T47D (cell line): ENCODE measurements at places on chromosomes 12 and 14.

DNA sequence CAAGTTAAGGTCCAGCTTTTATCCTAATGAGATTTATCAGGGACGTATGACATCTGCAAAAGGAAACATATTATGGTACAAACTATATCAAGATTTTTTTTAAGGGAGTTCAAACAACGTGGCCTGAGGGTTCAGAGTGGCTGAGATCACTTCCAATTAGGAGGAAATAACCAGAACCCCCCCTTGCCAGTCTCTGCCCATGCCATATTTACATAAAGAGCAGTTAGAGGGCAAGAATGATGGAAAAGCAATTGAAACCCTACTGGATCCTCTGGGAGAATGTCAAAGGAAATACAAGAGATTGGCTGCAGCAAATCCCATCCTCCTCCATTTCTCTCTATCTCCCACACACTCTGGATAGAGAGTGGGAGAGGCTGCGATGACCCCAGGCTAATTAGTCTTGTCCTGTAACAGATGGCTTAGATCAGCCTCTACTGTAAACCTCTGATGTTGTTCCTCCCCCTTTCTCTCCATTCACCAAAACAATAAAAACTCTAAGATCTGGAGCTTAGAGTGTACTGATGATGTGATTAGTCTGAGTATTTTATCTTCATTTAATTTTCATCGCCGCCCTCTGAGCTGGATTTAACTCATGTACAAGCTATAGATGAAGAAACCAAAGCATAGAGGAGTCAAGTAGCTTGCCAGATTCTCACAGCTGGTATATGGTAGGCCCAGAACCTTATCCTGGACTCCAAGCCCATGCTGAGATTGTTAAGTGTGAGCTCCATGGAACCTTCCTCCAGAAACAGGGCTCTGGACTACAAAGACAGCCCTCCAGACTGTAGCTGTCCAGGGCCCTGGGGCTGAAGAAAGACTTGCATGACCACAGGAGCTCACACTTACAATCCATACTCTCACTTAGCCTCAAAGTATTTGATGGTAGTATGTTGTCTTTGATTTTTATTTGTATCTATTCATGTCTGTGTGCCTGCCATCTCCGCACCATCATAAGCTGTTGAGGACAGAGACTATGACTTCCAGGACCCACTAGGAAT lies 54.1 kb upstream of the GNG2 start:
- no peak for DNase-seq

DNA sequence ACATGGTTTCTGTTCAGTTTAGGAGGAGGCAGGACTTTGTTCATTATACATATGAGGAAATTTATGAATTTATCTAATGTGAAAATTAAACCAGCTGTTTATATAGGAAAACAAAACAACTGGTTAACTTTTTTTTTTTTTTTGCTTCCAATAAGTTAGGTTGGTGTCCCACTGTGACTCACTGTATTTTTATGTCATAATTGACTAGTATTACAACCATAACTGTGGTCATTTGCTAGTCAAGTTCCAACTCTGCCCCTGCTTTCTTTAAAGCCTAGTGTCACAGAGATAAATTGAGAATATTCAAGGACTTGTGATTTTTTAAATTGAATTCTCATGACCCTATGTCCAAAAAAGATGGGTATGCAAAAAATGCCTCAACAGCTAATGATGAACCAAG lies 227.7 kb downstream of the BCAT1 start:
- no peak for DNase-seq

DNA sequence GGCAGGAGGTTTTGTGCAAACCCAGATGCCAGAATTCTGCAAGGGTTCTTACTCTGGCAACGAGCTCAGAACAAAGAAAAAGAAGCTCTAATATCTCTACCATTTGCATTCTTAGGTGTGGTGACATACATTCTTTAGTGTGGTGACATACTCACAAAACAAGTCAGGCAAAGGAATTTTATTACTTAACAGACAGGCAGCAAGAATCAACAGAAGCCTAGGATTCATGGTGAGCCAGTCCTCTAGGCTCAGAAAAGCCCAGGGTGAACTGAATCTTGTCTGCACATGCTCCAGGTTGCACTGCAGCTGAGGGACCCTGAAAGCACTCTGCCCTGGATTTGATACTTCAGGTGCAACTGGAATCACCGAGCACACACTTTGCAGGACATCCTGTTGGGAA lies 122.4 kb upstream of the PTPRQ start:
- DNase-seq = peak; percentile 92

DNA sequence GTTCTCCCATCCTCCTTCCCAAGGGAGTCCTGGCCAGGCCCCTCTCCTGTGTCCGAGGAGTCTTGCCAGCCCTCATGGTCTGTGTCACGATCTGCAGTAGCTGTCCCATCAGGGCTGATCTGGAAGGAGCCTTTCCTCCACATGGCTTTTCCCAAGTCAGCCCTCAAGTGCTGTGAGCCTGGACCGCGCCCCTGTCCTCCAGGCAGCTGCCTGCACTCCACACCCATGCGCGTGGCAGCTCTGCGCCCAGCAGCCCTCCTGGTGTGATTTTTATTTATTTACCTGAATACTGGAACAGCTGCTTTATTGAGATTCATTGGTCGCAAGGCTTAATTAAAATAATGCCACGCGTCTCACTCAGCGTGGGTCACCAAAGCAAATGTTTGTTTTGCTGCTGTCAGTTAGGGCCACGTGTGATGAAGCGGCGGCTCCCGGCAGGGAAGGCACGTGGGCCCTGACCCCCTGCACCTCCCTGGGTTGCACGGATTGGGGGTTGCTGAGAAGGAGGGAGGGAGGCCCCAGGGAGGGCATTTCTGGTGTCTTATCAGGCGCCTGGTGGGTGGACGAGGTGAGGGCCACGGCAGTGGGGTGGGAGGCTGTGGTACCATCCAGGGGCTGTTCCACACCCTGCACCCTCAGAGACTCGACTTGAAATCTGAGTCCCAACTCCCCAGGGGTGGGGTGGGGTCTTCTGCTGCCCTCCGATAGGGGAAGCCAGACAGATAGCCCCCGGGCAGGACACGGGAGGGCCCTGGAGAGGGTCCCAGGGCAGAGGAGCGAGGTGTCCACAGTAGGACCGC lies 206.3 kb upstream of the C14orf180 start:
- DNase-seq = no peak

- no peak for DNase-seq
Observed at GRCh38 chr12:131065279-131065678, 111.6 kb downstream of the ADGRD1 start.

GRCh38 chr14:64463195-64463594 lies 2.1 kb upstream of the AKAP5 start:
- no peak for DNase-seq

DNA sequence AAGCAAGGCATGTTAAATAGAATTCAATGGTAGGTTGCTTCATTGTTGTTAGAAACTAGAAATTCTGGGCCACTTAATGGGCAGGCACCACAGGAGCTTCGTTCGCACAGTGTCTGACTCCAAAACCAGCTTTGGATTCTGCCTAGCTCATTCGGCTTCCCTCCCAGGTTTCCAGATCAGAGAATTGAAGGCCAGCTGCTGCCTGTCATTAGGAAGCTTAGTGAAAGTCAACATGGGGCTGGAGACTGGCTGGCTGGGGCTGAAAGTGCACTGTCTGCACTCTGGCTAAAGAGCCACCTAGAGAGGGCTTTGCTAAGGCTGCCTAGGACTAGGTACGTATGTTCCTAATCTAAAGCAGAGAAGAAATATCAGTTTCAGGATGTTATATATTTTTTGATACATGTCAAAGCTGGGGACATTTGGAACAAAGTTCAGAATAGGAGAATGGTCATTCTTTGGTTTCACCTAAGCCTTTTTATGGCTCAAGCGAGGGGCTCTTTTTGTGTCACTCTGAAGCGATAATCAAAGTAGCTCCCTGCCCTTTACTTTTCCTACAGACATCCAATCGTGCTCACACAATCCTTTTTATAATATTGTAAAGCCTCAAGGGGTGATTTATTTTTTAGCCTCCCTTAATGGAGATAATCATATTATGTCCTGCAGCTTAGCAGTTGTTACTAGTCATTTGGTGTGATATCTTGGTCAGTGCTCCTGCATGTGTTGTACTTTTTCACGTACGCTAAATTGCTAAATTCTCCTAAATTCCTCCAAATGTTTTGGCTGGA lies 238.5 kb upstream of the NAV3 start:
- DNase-seq = peak; percentile 9

DNA sequence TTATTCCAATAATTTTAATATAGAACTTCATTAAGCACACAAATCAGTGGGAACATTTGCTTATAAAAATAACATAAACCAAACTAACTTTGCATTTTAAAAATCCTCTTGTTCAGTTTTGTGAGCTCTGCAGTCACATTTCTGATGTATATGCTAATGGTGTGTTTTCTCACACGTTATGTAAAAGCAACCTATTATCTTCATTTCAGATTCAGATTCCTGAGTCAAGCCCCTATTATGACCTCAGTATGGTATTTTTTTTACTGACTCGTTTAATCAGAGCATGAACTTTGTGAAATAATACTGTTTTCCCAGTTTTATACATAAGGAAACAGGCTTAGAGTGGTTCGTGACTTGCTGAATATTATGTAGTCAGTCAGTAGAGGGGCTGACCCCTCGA lies 394.0 kb downstream of the TMEM117 start:
- DNase-seq = no peak

DNA sequence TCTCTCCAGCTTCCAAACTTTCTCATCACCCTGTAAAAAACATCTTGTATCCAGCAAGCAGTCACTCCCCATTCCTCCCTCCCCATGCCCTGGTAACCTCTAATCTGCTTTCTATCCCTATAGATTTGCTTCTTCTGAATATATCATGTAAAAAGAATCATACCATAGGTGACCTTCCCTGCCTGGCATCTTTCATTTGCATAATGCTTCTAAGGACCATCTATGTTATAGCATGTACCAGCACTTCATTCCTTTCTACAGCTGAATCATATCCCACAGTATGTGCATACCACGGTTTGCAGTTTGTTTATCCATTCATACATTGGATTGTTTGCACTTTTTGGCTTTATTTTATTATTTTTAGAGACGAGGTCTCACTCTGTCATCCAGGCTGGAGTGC lies 22.9 kb upstream of the VPS37B start:
- DNase-seq = no peak

GRCh38 chr12:118375348-118375747 lies 1.0 kb upstream of the SUDS3 start:
- no peak for DNase-seq

GRCh38 chr12:26493656-26494055 lies 298.3 kb downstream of the SSPN start:
- DNase-seq = no peak

DNA sequence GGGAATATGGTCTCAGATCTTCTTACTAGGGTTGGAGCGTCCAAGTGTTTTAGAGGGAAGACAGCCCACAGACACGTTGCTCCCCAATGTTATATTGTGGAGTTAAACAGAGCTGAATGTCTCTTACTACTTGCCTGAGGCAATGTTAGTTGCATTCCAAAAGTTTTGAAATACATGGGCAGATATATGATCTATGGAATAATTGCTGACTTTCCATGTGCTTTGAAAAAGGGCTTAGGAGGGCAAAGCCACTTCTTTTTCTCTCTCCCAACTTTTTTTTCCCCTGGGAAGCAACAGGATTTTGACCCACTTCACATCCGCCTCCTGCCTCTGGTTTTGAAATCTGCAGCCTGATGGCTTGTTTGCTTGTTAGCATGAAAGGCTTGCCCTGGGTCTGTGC lies 33.7 kb upstream of the PAX9 start:
- DNase-seq = peak; percentile 47

DNA sequence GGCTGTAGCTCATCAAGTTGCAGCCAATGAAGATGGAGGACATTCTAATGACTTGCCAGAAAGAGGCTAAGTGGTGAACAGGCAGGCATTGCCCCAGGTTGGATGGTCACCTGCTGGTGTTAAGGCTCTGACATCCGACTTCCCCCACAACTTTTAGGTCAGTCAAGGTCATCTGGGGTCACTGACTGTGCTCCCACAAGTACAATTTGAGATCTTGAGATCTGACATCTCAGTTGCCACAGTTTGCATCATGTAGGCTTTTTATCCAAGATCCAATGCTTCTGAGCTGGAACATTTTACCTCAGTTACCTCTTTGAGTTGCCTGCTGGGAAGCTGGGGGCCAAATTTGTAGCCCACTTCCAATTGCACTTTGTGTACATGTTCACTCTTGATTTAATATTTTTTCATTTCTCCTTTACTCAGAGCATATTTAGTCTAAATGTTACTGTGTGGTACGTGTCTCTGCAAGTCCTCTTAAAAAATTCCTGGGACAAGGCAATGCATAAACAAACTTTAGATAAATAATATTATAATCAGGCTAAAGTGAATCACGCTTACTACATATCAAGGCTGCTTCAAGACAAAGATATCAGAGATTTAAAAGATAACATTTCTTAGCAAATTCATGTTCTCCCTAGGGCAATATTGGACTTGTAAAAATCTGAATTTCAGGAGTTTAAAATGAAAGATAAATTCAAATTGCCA lies 61.4 kb downstream of the SEL1L start:
- no peak for DNase-seq

- DNase-seq = no peak
Observed at GRCh38 chr14:96745500-96746051, 51.6 kb upstream of the VRK1 start.

- peak; percentile 69 for DNase-seq
Observed at GRCh38 chr12:109871668-109872314, 8.6 kb downstream of the GLTP start.
